ENCODE measurements at places on chromosomes 7 and 10.
A peak's percentile ranks its signal among the peaks of the same experiment; 100 is the strongest.

GRCh38 chr10:103870516-103870915 lies 15.1 kb upstream of the SH3PXD2A start:
- DNase-seq = no peak

DNA sequence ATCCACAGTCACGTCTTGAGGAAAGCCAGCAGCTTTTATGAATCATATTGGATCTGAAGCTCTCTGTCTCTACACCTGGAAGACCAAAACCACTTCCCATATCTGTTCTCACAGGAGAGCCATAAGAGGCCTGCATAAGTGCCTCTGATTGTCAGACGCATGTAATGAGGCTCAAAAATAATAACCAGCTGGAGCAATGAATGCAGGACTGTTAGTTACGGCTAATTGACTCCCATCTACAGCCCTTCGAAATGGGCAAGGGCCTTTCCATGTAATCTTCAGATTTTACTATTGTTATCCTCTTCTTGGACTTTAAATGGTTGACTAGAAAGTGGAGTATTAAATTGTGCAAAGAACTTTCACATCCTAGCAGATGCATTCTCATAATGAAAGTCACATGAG lies 4.4 kb upstream of the SEMA3C start:
- DNase-seq = no peak

DNA sequence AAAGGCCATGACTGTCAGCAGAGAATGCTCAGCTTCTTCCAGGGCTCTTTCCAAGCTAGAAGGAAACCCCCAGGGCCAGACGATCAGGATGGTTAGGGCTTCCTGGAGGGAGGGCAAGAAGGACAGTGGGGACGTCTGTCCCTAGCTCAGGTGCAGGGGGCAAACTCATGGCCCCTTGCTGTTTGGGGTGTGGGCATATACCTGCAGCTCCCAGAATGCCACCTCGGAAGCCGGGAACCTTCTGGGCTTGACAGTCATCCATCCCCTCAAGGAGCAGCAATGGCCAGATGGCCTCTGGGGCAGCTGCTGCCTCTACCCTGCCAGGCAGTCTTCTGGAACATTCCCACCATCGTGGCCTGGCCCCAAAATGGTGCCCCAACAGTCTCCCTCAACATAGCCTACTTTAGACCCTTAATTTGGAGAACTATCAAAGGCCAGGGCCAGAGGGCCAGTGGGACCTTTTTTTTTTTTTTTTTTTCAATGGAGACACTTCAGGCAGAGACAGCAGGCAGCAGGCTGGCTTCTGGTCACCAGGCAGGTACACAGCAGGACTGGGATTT lies 40.2 kb upstream of the ZMIZ1 start:
- DNase-seq = no peak

- DNase-seq = peak; percentile 63
Measured at GRCh38 chr10:23067939-23068775, 27.2 kb upstream of the MSRB2 start.

- DNase-seq = no peak
Measured at GRCh38 chr10:12391206-12391605, 41.9 kb downstream of the CAMK1D start.

GRCh38 chr7:91291902-91292301 lies 27.7 kb downstream of the FZD1 start:
- DNase-seq = no peak

GRCh38 chr10:1297566-1298301 lies 241.5 kb downstream of the WDR37 start:
- DNase-seq = no peak

GRCh38 chr10:132193907-132194552 lies 7.3 kb downstream of the DPYSL4 start:
- no peak for DNase-seq

- no peak for DNase-seq
Measured at GRCh38 chr7:13727751-13728150, 261.7 kb downstream of the ETV1 start.

All from hematopoietic multipotent progenitor cell treated with erythropoietin and hydrocortisone succinate and interleukin-3 and kit ligand, for 17 days (in vitro differentiated cells).